Activated T-cell treated with anti-CD3 and anti-CD28 coated beads, Interleukin-2, amount 50 U/mL, for 48 hours (primary cell): ENCODE measurements at places on chromosomes 12 and 14.

- DNase-seq: no peak
Measured at GRCh38 chr12:46981622-46982021, 97.8 kb upstream of the PCED1B start.

DNA sequence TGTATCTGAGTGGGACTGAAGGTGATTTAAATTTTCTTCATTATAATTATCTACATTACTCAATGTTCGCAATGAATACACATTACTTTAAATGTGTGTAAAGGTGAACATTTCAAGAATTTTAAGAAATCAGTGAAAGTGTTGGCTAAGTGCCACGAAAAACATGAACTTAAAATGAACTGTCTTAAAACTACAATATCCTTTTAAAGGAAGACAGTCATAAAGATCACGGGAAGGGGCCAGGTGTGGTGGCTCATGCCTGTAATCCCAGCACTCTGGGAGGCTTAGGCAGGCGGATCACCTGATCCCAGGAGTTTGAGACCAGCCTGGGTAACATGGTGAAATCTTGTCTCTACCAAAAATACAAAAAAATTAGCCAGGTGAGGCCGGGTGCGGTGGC lies 11.2 kb downstream of the MOK start:
- DNase-seq: no peak

DNA sequence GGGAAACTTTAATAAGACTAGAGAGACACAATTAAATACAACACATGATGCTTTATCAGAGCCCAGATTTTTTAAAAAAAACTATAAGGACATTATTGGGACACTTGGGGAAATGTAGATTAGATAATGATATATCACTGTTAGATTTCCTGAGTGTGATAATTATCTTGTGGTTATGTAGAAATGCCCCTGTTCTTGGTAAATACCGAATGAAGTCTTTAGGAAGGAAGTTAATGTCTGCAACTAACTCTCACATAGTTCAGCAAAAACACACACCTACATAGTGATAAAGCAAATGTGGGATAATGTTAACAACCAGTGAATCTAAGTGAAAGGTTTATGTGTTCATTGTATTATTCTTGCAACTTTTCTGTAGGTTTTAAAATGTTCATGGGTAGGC lies 14.6 kb upstream of the CACNB3 start:
- DNase-seq: no peak

GRCh38 chr12:131147894-131148293 lies 194.2 kb downstream of the ADGRD1 start:
- no peak for DNase-seq

DNA sequence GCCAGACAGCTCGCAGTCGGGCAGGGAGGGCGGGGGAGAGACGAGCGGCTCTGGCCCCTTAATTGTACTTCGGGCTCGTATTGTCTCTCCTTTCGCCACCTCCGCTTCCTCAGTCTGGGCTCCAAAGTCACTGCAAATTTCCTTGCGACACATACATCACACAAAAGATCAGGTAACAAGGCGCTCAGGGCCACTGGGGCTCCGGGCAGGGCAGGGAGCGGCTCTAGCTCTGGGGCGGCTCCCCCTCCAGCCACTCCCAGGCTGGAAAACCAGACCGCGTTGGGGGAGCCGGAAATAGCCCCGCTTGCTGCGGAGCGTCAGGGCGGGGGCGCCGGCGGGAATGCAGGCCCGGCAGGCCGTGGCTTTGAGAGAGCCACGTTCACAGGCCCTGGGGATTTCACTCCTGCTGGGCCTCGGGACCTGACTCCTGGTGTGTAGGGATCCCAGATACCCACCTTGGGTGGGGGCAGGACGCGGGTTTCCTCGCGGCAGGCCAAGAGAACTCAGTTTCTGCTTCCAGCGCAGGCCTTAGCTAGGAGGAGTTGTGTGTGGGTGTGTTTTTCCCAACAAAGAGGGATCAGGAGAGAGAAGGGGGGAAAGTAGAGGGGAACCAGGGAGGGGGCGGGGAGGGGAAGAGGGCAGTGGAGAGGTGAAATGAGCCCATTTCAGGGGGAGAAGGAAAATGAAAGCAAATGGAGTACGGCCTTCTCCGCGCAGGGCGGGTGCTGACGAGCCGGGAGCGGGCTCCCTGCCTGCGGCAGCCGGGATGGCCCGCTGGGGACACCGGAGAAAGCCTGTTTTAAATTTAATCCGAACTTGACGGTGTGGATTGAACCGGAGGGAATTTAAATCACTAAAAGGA lies 4.4 kb upstream of the HOXC9 start:
- no peak for DNase-seq

DNA sequence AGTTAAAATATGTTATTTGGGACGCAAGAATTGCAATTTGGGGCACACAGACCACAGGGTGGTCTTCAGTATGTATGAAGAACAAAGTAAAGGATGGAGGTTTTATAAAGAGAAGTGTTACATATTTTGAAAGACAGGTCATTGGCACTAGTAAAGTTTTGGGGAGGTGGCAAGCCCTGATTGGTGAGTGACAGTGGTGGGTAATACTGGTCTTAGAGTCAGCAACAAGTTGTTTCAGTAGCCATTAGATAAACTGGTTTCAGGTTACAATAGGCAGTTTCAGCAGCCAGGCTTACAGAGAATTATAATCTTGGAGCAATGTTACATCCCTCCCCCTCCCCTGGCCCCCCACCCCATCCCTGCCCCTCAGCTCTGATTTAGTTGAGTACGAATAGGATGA lies 17.5 kb downstream of the MARK3 start:
- no peak for DNase-seq

GRCh38 chr12:92289629-92290349 lies 144.1 kb upstream of the BTG1 start:
- no peak for DNase-seq

DNA sequence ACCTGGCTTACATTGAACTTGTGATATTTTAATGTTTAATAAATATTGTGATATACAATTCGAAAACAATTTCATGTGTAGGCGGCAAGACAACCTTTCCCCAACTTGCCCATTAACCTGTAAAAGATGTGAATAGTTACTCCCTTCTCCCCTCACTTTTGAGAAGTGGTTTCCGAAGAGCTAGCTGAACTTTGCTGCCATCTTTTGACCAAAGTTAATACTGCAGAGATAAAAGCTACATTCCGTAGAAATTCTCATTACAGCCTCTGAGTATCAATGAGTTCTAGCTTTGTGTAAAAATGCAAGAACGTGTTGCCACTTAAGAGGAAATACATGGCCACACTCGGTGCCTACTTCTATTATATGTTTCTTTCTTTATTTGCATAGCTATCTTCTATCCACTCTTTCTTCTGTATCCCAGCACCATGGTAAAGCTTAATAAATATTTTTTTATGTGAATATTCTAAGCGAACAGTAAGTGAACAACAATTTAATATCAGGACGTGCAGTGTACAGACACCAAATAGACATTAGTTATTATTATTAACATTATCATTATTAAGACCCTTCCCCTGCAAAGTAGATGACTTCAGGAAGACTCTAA lies 105.1 kb upstream of the TMEM260 start:
- DNase-seq: no peak

GRCh38 chr12:86600664-86601231 lies 344.6 kb upstream of the MGAT4C start:
- no peak for DNase-seq
